Dorsolateral prefrontal cortex (tissue), 122 donors: ENCODE measurements at places on chromosomes 1 and 21.

DNA sequence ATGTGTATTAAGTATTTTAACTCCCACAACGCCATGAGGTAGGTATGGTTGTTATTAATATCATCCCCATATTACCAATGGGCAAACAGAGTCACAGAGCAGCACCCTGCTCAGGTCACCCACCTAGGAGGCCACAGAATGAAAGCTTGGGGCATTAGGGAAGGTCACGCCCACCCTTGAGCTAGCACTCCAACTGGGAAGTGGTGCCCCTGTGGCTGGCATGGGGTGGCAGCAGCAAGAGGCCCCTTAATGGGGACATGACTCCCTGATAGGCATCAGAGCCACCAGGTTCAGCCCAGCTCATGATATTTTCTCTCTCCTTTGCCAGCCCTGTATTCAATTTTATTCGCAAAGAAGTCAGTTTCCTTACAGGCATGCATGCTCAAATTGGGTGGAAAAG lies 90.6 kb downstream of the DMRTB1 start:
- no peak for DNase-seq

DNA sequence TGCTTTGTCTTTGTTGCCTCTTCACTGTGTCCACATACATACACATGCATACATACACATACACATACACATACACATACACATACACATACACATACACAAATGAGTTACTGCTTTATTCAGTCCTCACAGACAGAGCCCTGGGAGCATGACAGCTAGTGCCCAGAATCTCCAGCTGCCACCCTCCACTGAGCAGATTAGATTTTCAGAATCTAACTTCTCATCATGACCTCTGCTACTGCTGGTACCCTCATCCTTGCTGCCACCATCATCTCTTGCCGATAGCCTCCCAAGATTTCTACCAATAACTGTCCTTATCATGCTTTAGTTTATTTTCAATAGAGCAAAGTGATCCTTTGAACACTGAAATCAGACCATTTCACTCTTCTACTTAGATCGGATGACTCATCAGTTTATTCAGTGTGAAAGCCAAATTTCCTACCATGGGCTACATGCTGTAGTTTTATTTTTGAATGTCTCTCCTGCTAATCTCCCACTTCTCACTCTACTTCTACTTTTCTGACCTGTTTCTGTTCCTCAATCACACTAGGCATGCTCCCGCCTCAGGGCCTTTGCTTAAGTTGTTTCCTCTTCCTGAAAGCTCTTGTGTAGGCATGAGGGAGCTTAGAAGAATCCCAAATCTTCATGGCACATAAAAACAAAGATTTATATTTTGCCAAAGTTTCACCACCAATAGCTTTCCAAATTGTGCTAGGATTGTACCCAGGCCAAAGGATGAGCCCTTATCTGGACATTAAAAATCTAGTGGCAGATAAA lies 43.0 kb downstream of the ATP6V1G3 start:
- peak; percentile 23 for DNase-seq

DNA sequence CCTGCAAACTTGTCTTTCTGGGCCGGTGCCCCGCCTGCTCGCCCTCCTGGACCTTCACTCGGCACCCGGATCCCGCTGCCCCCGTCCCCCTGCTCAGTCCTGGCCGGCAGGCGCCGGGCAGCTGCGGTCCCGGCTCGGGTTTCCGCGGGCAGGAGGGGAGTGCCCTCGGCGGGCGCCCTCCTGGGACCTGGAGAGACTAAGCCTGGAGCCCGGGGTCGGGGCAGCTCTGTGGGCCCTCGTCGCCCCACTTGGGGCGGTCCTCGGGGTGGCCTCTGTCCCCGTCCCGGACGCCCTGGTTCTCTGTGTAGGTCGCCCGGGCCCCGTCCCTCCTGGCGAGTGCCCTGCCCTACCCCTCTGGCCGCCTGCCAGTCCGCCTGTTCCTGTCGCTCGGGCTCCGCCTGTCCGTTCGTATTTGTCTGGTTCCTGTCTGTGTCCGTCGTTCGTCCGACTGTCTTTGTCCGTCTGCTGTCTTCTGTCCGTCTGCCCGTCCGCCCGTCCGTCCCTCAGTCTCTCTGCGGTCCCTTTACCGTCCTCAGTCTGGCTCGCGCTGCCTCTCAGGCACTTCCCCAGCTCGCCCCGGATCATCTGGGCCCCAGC lies 490 bp downstream of the SERINC2 start:
- no peak for DNase-seq

DNA sequence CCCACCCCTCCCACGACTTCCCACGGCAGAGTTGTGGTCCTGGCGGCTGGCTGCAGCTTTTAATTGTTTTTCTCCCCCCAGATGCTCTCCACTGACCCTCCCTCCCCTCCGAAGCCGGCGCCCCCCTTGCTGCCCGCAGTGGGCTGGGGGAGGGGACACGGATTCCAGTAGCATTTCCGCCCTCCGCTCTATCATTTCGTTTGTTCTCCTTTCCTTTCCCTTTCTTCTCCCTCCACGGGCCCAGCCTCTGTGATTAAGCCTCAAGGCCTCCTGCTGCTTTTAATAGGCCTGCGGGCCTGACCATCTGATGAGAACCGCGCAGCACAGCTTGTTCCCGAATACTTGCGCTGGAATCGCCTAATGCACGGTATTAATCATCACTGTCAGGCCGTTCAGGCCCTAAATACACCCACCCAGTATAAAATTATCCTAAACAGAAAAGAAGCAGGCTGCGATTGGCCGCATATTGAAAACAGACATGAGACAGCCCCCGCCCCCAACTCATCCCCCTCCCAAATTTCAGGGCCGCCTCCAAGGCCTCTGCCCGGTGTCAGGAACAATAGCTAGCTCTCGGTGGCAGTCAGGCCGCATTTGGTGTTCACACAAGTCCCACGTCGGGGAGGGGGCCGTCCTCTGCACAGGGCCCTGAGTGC lies 102.0 kb upstream of the ARHGEF16 start:
- DNase-seq = no peak

- peak; percentile 59 for DNase-seq
Measured at GRCh38 chr1:237568955-237569354, 321.8 kb downstream of the ZP4 start.

- DNase-seq = no peak
Measured at GRCh38 chr1:3494321-3495308, 40.1 kb downstream of the ARHGEF16 start.

- DNase-seq = no peak
Measured at GRCh38 chr1:214475746-214476145, 75.7 kb downstream of the PTPN14 start.

GRCh38 chr1:232748910-232749368 lies 56.3 kb upstream of the MAP10 start:
- DNase-seq = no peak

GRCh38 chr21:44424608-44425306 lies 30.6 kb upstream of the LRRC3 start:
- peak; percentile 30 for DNase-seq

DNA sequence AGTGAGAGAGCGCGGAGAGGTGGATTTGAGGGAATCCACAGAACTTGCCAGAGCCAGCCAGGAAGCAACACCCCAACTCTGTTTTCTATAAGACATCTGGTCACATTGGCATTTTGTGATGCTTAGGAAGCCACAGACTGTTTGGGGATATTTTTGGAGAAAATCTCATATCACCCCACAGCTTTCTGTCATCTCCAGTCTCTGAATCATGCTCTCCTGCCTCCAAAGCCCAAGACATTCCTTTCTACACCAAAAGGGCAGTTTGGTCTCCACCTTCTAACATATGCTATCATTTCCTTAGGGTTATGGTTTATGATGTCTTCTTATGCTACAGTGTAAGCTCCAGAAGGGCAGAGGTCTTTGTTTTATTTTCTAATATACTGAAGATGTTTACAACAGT lies 14.4 kb upstream of the BCL10 start:
- no peak for DNase-seq

DNA sequence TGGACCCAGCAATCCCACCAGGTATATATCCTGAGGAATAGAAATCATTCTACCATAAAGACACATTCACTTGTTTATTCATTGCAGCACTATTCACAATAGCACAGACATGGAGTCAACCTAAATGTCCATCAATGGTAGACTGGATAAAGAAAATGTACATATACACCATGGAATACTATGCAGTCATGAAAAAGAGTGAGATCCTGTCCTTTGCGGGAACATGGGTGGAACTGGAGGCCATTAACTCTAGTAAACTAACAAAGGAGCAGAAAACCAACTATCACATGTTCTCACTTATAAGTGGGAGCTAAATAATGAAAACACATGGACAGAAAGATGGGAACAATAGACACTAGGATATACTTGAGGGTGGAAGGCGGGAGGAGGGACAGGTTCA lies 36.1 kb upstream of the PRKACB start:
- no peak for DNase-seq

DNA sequence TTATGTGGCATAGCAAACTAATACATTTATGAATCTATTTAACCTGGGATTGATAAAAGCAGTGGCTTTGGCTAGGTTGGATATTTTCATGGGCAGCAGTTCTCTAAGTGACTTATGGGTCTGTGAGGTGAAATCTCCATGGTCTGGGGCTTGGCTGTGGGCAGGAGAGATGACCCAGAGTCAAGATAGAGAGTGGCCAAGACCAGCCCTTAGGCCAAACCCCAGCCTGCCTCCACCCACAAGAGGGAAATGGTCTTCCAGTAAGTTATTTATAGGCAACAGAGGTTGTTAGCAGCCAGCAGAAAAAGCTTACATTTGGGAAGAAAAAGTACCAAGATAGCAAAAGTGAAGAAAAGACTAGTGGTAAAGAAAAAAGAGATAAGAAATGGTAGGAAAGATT lies 61.4 kb downstream of the SLC35F3 start:
- no peak for DNase-seq

DNA sequence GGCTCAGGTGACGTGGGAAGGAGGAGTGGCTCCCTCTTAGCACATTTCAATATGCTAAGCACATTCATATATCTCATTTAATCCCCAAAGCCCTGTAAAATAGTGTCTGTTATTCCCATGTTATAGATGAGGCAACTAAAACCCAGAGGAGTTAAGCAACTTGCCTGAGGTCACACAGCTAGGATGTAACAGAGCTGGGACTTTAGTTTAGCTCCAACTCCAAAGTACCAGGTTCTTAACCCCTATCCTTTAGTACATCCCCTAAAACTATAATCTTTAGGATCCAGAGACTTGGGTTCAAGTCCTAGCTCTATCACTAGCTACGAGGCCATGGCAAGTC lies 48.5 kb downstream of the LGR6 start:
- no peak for DNase-seq

DNA sequence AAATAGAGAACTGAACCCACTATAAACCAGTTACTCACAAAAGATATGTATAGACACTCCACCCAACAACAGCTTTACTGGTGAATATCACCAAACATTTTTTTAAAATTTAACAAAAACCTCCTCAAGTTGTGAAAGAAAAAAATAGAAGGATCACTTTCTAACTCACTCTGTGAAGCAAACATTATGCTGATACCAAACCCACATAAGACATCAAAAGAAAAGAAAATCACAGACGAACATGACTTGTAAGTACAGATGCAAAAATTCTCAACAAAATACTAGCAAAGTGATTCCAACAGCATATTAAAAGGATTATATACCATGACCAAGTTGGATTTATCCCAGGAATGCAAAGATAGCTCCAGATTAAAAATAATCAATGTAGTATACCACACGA lies 5.3 kb upstream of the KRTAP10-12 start:
- no peak for DNase-seq

GRCh38 chr21:22096314-22096713 lies 1098.1 kb downstream of the NCAM2 start:
- DNase-seq = no peak

DNA sequence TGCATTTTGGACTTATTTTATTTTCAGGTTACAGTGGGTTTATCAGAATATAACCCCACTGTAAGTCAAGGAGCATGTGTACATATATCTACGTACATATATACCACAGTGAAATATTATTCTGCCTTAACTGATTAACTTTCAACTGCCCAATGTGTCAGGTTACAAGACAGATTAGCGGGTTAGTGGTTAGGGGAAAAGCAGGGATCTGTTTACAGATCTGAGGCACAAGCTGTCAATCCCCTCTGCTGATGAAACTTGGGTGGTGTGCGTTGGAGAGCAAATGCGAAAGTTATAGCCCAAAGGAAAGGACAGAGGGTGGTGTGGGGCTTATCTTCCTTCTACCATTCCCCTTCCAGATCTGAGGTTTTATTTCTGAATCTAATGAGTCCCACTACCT lies 238.2 kb upstream of the KCNK2 start:
- no peak for DNase-seq

- DNase-seq = no peak
Measured at GRCh38 chr1:115088871-115089419, 358 bp downstream of the TSPAN2 start.

DNA sequence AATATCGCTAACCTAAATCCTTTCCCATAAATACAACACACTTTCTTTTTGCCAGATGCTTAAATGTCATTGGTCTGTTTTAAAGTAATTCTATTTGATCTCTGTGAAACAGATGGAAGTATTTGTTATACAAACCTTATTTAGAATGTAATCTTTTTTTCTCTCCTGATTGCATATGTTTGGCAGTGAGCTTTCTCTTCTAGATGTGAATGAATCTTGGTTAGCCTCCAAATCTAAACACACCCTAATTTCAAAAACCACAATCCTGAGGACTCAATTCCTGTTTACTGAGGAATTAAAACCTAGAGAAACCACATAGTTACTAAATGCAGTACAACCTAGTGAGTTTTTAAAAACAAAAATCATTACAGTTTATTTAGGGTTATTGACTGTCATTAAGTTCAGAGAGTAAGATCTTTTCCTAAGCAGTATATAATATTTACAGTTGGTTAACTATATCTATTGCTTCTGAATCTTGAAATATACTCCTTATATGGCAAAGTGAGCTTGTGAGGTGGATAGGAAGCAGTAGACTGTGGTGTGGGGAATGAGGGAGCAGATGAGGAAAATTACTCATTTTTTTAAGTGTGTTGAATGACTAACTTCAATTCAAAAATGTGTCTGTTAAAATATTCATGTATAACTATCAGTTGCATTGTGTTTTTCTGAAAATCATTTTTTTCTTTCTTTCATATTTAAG lies 218.7 kb downstream of the FMN2 start:
- no peak for DNase-seq

DNA sequence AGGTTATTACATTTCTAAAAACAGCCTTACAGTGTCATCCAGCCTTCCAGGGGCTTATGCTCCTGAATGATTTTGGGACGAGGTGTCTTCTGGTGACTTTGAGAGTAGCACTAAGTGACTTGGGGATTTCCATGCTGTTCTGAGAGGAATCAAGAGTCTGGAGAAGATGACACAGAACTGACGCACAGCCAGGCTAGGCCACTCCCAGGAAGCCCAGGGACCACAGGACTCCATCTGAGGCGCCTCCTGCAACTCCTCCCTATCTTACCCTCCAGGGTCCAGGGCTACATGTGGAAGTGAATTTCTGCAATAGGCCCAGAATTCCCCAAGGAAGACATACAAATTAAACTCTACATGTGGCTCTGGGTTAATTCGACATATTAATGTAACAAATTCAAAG lies 92.5 kb downstream of the SLC25A24 start:
- no peak for DNase-seq

DNA sequence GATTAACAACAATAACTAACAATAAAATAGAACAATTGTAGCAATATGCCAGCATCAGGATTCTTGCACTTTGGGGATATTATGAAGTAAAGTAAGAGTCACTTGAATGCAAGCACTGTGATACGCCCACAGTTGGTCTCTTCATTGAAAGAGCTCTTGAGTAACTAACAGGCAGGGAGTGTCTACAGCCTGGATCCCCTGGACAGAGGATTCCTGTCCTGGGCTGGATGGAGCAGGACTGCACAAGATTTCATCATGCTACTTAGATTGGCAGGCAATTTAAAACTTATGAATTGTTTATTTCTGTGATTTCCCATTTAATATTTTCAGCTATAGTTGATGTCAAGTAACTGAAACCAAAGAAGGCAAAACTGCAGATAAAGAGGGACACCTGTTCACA lies 13.7 kb upstream of the KRTAP19-5 start:
- no peak for DNase-seq
